ENCODE measurements at places on chromosomes 12 and 14.

GRCh38 chr12:18643681-18644080 is 94.1 kb downstream of the PLCZ1 start:
- no peak for DNase-seq

DNA sequence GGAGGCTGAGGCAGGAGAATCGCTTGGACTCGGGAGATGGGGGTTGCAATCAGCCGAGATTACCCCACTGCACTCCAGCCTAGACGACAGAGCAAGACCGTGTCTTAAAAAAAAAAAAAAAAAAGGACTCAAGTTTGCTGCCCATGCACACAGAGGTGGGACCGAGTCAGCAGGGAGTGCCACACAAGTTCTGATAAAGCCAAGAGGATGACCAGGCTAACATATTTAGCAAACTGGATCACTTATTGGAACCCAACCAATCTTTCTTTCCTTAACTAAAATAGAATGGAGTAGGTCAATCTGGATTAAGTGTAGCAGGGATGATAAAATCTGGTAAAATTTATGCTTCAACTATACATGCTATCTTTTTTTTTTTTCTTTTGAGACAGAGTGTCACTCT is 190.4 kb upstream of the FOXN3 start:
- no peak for DNase-seq

- DNase-seq = no peak
Observed at GRCh38 chr14:100361626-100362025, 38.5 kb downstream of the SLC25A47 start.

DNA sequence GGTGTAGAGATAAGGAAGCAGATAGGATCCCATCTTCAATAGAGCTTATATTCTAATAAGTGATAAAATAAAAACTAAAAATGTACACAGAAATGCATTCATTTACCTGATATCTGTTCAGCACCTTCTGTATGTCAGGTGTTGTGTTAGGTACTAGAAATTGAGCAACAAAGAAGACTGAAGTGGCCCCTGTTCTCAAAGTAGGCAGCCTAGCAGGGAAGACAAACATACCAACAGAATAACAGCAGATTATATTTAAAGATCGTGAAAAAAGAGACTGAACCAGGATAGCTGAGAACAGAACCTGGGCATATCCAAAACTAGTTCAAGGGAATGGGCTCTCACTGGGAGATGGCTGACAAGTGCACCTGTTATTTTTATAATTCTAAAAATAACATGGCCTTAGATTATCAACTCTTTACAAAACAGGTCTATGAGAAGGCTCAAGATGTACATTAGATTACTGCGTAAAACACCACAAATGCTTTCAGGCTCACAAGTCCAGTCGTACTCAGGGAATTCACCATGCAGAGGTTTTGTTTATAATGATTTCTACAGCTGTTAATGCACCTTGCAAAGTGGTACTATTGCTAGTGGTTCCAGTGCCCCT is 16.4 kb downstream of the ANO6 start:
- no peak for DNase-seq

GRCh38 chr12:124476011-124476400 is 91.4 kb downstream of the NCOR2 start:
- no peak for DNase-seq

- DNase-seq = no peak
Observed at GRCh38 chr14:96105089-96105925, 66.1 kb downstream of the C14orf132 start.

- no peak for DNase-seq
Observed at GRCh38 chr12:116784238-116784612, 46.1 kb downstream of the RNFT2 start.

DNA sequence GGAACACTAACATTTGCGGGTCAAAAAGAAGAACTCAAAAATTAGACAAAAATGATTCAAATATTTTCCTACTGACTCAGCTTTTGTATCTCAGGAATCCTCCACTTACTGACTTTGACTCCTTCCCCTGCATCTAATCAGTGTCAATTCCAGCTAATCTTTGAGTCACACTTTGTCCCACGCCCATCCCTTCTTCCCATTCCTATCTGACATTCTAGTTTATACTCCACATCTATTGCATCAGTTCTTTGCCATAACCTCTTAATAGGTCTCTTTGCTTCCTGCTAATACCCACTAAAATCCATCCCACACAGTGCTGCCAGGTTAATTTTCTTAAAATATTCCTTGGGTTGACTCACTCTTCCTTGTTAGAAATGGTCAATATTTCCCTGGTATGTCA is 19.1 kb downstream of the BBS10 start:
- DNase-seq = no peak

DNA sequence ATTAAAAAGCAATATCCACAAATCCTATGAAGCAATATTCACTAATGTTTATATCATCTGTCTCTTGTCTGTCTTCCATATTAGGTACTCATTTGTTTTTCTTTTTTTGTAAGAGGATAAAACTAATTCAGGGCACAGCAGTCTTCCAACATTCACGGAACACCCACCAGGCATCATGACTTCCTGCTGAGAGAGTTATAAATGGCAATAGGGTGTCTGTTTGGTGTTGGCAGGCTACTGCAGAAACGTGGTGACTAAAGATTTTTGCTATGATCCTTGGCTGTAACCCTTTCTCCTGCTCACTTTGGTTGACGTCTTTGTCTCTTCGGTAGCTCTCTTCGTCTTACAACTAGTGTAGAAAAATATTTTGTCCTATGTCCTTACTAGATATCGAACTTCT is 860.6 kb upstream of the MGAT4C start:
- no peak for DNase-seq

- DNase-seq = no peak
Observed at GRCh38 chr14:92880851-92881250, 42.1 kb upstream of the CHGA start.

DNA sequence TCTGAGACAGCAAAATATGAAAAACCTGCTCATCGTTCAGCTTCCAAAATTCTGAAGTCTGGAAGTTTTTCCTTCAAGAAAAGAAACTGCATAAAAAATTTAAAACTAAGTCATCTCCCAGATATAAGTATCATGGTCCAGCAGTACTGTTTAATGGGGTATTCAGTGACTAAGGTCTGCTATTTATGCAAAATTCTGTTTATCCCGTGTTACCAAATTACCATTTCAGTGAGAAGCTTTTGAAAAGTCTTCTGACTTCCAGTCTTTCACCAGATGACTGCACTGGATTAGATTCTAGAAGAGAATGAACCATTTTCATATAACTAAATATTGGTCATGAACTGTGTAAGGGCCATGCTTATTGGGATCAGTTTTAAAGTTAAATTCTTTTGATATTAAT is 67.9 kb downstream of the TMEM260 start:
- no peak for DNase-seq

- DNase-seq = no peak
Observed at GRCh38 chr12:6285532-6286306, 24.8 kb upstream of the PLEKHG6 start.

DNA sequence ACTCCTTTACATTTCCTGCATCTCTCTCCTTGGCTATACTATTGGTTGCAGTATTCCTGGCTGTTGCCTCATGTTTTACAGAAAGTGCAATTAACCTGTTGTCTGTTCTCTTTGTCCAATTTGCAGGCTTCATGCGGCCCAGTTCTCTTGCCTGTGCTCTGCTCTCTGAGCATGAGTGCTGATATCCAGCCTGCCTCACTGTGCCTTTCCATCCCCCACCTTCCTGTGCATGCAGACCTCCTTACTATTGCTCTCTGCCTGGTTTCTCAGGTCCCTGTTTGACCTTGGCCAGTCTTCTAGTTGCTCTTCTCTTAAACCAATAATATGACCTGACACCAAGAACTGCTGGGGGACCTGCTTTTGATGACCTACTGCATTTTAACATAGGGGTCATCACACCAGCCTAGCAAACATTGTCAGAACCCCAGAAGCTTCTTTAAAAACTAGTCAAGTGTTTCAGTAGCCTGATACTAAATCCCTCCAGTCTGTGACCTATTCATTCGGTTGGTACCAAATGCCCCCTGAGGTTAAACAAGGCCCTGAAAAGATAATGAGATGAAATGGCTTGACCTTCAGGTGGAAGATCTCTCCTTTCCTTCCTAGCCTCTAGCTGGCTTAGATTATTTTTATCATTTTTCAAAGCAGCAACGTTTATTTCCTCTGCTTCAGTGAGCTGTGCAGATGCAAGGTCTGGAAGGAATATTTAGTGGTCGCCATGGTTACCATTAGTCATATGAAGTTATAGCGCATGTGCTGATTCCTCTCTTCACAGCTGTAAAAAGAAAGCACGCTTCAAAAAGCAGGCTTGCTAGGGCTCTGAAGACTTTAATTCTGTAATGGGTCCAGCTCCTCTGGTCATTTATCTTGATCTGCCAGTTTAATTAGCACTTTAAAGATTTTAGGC is 216.5 kb downstream of the PHLDA1 start:
- no peak for DNase-seq

DNA sequence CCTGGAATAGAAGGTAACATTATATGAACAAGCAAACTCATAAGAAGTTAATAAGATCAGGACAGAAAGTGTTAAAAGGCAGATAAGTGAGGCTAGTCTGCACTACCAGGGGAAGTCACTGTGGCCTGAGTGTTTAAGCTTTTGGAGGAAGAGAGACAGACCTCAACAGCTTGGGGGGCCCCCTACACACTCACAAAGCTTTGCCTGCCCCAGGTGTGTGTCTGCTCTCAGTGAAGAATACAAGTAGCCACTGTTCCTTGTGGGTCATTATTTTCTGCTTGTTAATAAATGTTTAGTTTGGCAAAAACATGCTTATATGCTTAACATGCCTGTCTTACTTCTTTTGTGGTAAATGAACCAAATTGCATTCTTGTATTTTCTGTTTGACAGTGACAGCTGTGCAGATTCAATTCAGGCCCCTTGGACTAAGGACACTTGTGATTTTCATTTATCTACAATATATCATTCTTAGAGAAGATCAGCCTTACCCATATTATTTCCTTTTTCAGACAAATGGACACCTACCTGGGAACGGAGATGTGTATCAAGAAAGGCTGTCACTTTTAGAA is 50.7 kb upstream of the C12orf71 start:
- no peak for DNase-seq

- no peak for DNase-seq
Observed at GRCh38 chr12:754473-754820, 2.1 kb downstream of the WNK1 start.

- DNase-seq = no peak
Observed at GRCh38 chr12:65427646-65428045, 149.2 kb downstream of the MSRB3 start.

DNA sequence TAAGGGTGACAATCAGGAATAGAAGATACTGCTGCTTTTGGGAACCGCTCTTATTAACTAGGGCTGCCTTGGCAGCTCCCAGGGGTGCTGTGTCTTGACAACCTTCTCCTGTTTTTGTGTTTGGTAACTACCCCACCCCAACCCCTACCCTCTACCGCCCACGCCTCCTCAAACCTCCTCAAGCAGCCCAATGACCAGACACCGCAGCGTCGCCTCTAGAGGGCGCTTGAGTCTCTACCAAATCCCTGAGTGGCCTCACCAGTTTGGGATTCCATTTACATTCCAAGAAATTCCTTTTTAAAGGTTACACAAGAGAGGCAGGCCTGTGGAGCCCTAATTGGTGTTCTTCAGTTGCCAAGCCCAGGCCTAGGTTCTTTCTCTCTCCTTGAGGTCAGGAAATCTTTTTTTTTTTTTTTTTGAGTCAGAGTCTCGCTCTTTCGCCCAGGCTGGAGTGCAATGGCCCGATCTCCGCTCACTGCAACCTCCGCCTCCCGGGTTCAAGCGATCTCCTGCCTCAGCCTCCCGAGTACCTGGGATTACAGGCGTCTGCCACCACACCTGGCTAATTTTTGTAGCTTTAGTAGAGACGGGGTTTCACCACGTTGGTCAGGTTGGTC is 72.4 kb upstream of the USP44 start:
- peak; percentile 9 for DNase-seq

DNA sequence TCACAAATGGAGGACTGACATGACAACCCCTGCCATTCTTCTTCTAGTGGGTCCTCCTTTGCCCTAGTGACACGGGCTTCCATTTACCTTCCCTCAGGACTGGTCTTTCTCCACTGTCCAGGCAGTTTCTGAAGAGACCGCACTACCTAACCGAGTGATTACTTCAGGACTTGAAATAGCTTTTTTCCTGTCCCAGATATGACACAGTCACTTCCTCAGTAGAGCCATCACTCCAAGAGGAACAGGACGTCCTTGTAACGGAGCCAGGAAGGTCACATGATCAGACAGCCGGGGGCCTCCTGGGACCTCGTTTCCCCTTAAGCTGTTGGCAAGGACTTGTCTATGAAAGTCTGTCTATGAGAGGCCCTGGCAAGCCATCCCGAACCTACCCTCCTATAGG is 62.3 kb downstream of the FOS start:
- no peak for DNase-seq

DNA sequence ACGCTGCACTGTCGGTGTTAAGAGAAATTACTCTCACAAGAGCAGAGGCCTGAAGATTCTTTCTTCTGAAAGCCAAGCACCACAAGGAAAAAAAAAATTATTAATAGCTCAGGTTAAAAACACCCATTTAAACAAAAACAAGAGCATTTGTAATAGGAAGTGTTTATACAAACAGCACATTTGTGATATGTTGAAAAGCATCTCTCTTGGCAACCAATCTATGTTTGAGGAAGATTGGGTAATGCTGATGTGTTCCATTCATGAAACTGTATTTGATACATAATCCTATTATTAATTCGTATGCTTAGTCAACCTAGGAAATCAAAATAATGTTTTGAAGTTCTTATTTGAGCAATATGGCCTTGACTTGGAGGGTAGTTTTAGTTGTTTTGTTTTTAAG is 36.5 kb downstream of the SSPN start:
- DNase-seq = no peak

- DNase-seq = no peak
Observed at GRCh38 chr12:109291521-109292341, 17.4 kb downstream of the FOXN4 start.

- DNase-seq = no peak
Observed at GRCh38 chr14:102417001-102417431, 54.3 kb downstream of the TECPR2 start.
